Ascending aorta (tissue), 2 donors: ENCODE measurements at places on chromosomes 3 and 15. TPM values are rescaled to one million over a fixed set of nuclear protein-coding genes. Genes with fewer than 3 reads are reported as not detected.

Gene TRIM42
- total RNA-seq: not detected

Gene ANKRD34C
- not detected for total RNA-seq

Gene RMDN3
- total RNA-seq: 6.0 TPM

Gene SLC15A2
- total RNA-seq: not detected

DNA sequence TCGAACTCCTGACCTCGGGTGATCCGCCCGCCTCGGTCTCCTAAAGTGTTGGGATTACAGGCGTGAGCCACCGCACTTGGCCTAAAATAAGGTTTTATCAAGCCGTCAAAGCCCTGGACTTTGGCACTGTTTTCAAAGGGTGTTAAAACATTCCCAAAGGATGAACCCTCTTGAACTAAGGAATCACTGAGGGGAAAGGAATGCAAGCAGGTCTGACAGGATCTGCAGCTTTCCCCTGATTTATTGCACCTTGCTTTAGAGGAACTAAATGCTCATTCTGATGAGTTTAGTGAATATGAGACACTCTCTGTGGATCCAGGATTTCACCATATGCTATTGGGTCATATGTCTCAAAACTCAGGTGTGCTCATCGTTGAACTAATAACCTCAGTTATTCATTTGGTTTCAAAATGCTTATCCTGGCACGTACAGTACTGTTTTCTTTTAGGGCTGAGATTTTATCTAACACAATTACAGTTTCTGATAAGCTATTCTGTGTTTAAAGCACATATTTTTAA is 63.0 kb upstream of the TSC22D2 start:
- no peaks in the 10 kb centered on the region for H3K27me3 ChIP-seq
- no peak for DNase-seq
- no peak overlapping the region for H3K27ac ChIP-seq
- no peaks in the 10 kb centered on the region for H3K36me3 ChIP-seq
- H3K4me3 ChIP-seq: no peak overlapping the region

- no peak overlapping the region for H3K27ac ChIP-seq
- H3K36me3 ChIP-seq: no peaks in the 10 kb centered on the region
- no peaks in the 10 kb centered on the region for H3K27me3 ChIP-seq
- no peak for DNase-seq
- H3K4me3 ChIP-seq: no peak overlapping the region
Observed at GRCh38 chr15:38854506-38854905, 289.9 kb upstream of the RASGRP1 start.
